ENCODE measurements at places on chromosomes 5 and 9.

DNA sequence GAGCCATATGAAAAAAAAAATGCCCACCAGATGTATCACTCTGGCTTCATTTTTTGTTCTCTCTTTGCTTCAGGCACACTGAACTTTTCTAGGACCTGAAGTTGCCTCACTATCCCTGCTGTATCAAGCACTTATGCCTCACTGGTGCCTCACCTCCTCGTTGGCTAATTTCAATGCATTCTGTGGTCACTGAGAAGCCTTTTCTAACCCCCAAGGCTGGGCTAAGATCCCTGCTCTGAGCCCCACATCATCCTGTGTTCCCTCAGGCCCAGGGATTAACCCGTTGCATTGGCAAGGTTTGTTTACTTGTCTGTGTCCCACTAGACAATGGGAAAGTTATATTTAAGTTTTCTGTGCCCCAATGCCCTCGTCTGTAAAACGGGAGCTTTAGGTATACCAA, 362.7 kb downstream of the OSTF1 start:
- no peak for DNase-seq

- DNase-seq = no peak
Observed at GRCh38 chr9:111029260-111029659, 9.0 kb downstream of the LPAR1 start.

GRCh38 chr5:72543365-72543764, 36.2 kb upstream of the ZNF366 start:
- peak; percentile 31 for DNase-seq

- DNase-seq = no peak
Observed at GRCh38 chr5:174612686-174613085, 111.7 kb upstream of the MSX2 start.

- DNase-seq = peak; percentile 6
Observed at GRCh38 chr9:1869843-1870242, 145.3 kb upstream of the SMARCA2 start.

- DNase-seq = no peak
Observed at GRCh38 chr9:68672215-68672614, 32.8 kb upstream of the PIP5K1B start.

DNA sequence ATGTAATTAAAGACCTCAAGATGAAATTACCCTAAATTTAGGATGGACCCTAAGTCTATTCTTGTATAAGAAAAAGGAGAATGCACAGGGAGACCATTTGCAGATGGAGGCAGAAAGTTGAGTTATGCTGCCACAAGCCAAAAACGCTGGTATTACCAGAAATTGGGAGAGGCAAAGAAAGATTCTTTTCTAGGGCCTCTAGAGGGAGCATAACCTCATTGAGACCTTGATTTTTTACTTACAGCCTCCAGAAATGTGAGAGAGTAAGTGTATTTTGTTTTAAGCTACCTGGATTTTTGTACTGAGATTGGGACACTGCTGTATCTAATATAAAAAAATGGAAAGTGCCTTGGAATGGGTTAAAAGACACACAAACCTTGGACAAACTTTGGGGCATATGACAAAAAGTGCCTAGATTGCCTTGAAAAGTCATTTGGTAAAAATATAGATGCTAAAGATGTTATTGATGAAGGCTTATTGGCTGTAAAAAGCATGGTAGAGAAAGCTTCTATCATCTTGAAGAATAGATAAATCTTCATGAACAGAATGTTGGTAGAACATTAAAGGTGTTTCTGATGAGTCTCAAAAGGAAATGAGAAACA, 174.7 kb upstream of the PRDM9 start:
- peak; percentile 30 for DNase-seq

DNA sequence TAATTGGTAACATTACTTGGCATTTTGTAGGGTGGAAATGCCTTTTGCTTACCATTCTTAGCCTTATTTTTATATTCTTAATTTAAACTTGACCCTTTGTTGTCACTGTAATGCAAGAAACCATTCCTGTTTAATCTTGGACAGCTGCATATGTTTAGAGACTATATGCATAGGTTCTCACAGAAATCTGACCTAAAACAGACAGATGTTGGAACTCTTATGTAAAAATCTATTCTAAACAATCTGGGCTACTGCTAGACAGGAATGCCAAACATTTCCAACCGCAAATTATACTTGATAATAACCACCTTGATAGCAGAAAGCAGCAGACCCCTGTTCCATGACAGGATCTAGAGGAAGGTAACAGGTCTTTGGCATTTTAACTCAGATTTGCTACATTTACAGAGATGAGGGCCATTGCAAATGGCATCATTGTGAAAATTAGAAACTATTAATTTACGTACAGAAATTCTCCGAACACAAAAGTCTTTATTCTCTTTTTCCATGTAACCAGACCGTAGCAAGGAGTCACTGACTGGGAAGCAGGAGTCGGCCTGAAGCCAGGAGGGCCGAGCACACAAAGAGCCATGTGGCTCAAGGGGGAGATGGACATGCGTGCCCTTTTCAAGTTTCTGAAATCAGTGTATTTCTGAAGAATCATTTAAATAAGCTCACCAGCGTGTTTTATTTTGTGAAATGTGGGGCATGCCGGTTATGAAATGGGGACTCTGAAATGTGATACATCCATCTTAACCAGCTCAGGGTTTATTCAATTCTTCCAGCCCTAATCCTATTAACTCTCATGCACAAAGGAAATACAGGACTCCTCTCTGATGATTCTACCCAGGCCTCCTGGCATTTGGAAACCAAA, 139.3 kb downstream of the AOPEP start:
- no peak for DNase-seq

DNA sequence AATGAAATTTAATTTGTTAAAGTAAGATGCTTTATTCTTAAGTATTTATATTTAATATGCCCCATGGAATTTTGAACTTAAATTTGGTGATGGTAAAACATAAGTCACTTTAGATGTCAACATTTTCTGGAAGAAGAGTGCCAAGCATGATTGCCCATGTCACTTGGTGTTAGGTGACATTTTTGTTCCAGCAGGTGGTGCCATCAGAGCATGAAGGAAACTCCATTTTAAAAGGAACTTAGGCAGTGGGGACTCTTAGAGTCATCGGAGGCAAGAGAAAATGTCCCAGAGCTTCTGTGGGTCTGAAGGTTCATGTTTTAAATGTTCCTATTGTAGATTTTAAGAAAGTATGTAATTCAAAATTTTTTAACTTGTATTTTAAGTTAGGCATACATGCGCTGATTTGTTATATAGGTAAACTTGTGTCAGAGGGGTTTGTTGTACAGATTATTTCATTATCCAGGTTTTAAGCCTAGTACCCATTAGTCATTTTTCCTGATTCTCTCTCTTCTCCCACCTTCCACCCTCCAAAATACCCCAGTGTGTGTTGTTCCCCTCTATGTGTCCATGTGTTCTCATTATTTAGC, 789.3 kb downstream of the SEMA5A start:
- DNase-seq = peak; percentile 40

- DNase-seq = no peak
Observed at GRCh38 chr9:76697554-76697953, 66.7 kb upstream of the PCA3 start.

- no peak for DNase-seq
Observed at GRCh38 chr9:76463211-76463610, 4.2 kb downstream of the GCNT1 start.

DNA sequence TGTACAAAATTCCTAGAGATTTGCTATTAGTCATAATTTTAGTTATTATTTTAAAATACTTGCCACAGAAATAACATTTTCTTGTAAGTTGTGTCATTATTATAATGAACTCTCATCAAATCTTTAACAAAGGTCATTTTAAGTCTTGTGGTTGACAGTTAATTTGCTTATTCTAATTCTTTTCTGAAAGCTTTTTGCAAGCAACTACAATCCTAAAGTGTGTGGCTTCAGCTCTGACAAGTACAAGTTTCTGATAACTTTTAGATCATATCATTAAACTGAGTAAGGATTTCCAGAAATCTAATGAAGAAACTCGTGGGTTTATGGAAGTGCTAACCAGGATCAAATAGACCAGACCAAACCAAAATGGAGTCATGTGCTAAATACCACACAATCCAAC, 86.4 kb downstream of the SFXN1 start:
- DNase-seq = no peak

DNA sequence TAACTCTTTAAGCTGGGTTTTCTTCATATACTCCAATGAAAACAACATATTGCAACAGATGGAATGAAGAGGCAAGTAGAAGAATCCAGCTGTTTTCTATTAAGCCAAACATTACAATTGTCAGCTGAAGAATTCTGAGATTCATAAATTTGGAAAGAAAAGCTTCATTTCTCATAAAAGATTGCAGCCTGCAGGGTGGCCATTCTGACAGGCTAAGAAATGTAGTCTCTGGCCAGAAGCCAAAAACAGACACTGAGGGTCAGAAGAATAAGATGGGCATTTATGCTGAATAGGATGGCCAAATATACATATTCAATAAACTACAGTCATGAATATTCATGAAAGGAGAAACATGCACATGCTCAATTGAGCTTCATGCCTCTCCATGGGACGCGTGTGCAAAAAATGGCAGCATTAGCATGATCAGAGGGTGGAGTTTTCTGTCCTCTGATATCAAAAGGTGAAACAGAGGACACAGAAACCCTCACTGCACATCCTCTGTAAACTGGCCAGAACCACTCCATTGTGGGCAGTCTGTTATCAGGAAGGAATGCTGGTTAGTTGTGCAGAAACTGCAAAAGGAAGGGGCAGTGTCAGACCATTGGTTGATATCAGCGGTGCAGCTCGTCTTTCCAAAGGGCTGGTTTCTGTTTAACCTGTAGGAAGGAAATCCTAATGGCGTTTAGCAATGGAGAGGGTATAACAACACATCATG, 50.2 kb downstream of the FXN start:
- DNase-seq = no peak

GRCh38 chr9:131657037-131657377, 82.9 kb downstream of the RAPGEF1 start:
- DNase-seq = no peak

DNA sequence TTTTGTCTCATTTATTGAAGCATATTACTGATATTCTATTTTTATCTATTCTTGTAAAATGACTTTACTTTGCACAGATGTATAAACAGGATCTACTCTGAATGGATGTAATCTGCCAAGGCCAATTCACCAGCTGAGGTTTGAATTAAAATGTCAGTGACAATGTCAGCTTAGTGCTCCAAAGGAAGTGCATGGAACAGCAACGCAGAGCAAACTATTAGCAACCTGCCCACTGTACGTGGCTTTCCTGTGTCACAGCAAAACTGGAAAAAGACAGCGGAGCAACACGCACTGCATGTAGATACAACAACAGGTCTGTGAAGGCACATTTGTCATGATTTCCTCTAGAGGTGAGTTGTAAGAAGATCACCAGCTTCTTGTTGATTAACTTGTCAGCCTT, 409.4 kb downstream of the MED10 start:
- no peak for DNase-seq

DNA sequence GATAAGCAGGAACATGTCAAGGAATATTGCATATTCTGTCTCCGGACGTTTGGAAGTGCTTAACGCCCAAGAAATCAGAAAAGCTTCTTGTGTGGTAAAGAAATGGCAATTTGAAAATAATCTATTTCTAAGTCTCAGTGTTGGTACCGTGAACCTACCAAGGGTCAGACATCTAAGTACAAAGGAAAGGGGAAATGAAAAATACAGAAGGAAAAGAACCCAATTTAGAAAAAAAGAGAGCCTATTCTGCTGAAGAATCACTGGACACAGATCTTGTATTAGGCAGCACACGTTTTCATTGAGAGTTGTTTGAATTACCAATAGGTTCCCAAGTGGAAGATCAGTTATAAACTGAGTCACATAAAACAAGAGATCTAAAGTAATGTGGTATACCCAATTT, 46.9 kb upstream of the CEP78 start:
- DNase-seq = no peak

DNA sequence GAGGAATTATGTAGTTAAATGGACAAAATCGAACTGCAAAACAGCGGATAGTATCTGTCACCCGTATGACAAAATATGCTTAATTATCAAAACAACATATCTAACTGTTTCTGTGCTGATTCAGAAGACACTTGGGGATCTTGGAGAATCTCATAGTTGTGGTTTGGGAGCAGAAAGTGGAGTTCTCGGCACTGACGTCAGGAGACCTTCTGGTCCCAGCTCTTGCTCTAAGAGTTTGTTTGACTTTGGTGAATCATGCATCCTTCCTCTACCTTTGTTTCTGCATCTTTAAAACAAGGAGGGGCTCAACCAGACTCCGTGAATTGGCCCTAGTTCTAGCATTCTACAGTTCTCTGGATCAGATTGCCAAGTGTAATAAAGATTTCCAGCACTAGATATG, 37.0 kb upstream of the TAF1L start:
- DNase-seq = peak; percentile 88

DNA sequence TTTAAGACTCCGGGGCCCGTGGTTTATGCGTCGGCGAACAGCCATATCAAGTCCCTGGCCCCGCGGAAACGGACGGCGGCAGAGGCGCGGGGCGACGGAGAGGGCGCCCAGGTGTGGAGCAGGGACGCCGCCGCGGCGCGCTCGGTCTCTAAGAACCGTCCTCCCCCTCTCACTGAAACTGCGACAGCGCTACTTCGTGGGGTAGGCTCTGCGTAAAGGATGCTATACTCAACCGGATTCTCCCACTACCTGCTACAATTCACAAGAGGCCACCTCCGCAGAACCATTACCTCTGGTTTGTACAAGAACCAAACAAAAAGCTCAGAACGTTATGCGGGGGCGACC, 404 bp downstream of the MRNIP start:
- DNase-seq = peak; percentile 55

GRCh38 chr5:9655641-9656040, 25.5 kb upstream of the TAS2R1 start:
- no peak for DNase-seq

GRCh38 chr5:105836268-105836667, 1834.5 kb downstream of the EFNA5 start:
- no peak for DNase-seq

DNA sequence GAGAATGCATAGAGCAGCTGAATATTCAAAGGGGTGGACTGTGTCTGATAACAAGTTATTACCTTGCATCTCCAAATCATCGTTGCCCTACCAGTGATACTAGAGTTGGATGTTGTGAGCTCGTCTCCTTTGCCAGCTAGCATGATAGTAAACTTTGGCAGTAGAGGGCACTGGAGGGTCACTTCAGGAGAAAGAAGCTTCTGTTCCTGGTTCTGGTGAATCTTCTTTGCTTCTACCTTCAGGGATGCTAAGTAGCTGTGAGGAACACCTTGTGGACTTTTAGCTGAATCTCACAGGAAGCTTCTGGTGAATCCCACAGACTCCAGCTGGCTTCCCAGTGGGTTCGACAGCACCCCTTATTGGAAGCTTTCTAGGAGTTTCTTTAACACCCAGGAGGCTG, 626.6 kb upstream of the SGCD start:
- no peak for DNase-seq

GRCh38 chr9:136327304-136327974, at the start of gene GPSM1:
TSS of gene GPSM1 (plus strand) at chr9:136327539. CDS start at chr9:136327696, 157 bp downstream.
- peak; percentile 80 for DNase-seq

Measured in urothelium cell line (cell line).